ENCODE measurements at places on chromosomes 5 and 9.
A peak's percentile ranks its signal among the peaks of the same experiment; 100 is the strongest.

DNA sequence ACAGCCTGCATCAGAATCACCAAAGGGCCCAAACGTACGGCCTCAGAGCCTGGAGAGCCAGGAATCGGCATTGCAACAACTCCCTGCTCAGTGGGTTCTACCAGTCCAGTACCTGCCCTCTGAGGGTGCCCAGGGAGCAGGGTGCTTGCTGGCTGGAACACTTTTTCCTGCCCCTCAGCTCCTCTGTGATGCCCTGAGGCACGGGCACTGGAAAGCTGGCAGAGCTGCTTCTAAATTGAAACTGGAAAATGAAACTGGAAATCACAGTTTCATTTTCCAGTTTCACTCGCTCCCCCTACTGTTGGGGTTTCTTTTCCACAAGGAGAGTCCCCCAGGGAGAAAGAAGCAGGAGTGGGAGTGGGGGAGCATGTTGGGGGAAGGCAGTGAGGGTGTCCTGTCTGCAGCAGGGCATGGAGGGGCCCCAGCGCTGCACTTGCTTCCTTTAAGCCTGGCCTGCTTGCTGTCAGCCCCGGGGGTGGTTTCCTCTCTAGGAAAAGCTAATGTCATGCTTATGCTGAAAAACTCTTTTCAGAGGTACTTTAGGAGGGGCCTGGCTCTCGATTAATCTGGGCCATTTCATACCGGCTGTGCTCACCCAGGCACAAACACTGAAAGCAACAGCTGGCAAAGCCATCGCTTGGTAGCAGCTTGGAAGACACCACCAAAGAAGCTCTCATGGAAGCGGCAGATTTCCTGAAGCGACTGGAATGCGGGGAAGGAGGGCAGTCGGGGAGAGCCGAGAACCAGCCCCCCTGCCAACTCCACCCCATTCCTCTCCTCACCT is 26.2 kb downstream of the IRF1 start:
- no peak for DNase-seq

DNA sequence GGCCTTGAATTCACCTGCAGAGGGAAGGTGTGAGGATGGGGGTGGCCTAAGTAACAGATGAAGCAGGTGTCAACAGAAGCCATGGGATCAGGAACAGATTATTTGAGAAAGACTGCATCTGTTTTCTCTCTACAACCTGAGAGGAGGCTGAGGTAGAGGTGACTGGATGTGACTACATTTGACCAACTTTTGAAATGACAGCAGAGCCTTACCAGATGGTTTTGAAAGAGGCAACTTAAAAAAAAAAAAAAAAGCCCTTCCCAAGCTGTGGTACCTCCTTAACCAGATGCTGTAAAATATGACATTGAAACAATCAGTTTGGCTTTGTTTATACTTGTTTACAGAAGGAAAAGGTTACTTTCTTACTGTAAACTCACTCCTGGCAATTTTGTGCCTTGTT is 108.6 kb downstream of the TRIO start:
- DNase-seq: no peak

- peak; percentile 66 for DNase-seq
Measured at GRCh38 chr5:31921852-31922305, 252.2 kb downstream of the GOLPH3 start.

GRCh38 chr5:78640662-78641474 is 7.7 kb downstream of the LHFPL2 start:
- no peak for DNase-seq

DNA sequence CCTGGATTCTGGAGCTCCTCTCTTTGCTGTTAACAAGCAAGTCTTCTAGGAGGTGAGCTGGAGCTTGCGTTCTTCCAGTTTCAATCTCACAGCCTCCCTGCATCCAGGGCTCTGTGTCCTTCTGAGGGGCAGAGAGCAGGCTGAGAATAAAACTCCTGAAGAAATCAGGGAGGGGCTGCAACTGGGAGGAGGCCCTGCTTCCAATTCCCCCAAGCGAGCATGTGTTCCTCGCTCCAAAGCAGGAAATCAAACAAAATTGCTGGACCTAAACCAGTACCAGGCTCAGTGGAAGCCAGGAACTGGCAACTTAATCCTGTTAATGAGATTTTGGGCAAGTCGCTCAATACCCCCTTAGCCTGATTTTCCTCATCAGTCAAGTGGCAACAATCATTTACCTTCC is 181.8 kb downstream of the ASTN2 start:
- no peak for DNase-seq

- DNase-seq: no peak
Measured at GRCh38 chr9:565528-565927, 276.0 kb upstream of the DMRT1 start.

DNA sequence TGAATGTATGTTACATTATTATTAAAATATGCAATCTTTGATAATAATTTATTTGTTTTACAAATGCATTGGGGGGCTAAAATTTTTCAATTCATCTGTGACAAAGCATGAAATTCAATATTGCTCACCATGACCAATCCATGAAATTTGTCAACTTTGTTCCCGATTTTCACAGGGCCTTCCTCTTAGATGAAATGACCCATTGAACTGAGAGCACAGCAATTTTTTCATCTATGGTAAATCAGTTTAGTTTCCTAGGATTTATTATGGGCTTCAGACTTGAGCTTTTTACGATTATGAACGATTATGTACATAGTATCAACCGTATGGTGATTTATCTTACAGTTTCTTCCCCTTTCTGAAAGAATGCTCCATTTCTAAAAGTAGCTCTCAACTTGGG is 157.3 kb downstream of the KIAA0825 start:
- DNase-seq: no peak

All from skeletal muscle cell (primary cell).